ENCODE measurements at places on chromosomes 16 and 17.

DNA sequence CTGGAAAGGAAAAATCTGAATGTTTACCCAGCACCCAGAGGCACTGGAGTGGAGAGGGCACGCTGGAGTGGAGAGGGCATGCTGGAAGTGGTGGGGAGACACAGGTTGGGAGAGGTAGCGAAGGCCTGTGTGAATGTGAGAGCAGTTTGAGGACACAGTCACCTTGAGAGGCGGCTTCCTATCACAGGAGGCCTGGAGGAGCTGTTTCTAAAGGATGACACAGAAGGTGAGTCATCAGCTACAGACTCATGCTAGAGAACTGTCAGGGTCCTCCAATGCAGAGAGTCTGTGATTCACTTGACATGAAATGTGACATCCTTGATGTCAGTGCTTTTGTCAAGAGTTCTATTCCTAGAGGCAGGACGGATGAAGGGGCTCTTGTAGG, 13.8 kb downstream of the CTRL start:
- DNase-seq, result no peak

DNA sequence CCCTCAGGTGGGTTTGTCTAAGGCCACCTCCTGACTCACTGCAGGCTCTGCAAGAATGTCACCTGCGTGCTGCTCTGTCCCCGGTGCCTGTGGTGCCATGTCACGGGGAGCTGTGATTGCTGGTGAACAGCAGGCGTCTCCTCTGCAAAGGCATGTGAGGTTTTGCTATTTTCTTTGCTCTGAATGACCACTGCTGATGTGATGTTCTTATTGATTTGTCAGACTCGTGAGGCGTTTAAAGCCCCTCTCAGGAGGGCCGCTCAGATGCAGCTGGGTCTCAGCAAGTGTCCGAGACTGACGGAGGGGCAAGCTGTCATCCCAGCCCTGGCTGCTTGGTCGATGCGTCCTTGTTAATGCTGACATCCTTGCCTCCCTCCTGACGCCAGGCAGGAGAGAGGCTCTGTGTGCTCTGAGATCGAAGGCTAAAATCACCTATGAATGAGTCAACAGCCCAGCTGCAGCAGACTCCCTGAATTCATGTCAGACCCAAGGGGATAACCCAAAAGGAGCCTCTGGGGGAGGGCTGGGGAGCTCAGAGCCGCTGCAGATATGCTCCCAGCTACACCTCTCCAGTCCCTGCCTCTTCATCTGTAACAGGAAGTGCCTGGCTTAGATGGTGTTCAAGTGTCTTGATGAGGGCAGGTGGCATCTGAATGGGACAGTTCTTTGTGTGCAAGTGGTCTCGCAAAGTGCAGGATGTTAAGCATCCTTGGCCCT, 11.8 kb upstream of the PEMT start:
- no peak for DNase-seq

- no peak for DNase-seq
Observed at GRCh38 chr17:80621335-80621996, 76.8 kb downstream of the RPTOR start.

GRCh38 chr16:24344784-24345183, 88.6 kb downstream of the CACNG3 start:
- no peak for DNase-seq

DNA sequence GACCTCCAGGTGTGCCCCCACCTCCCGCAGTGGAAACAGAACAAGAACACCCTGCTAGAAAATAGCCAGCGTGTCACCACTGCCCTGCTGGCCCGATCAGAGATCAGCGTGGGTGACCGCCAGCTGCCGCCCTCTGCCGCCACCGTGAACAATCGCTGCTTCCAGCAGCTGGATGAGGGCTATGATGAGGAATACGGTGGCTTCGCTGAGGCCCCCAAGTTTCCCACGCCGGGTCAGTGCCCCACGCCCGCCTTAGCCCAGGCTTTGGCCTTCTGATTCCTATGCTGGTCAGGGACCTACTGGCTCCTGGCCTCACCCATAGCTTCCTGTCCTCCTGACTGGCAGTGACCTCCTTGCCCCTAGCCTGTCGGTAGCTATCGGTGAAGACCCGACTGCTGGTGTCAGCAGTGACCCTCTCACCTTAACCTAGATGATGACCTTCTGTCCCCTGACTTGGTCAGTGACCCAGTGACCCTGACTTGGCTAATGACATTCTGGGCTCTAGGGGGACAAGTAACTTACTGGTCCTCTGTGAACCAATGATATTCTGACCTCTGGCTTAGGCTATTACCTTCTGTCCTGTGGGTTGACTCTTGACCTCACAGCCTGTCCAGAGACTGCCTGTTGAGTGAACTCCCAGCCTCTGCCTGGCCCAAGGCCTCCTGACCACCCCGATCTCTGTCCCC, 2.4 kb downstream of the SPATA20 start:
- no peak for DNase-seq

DNA sequence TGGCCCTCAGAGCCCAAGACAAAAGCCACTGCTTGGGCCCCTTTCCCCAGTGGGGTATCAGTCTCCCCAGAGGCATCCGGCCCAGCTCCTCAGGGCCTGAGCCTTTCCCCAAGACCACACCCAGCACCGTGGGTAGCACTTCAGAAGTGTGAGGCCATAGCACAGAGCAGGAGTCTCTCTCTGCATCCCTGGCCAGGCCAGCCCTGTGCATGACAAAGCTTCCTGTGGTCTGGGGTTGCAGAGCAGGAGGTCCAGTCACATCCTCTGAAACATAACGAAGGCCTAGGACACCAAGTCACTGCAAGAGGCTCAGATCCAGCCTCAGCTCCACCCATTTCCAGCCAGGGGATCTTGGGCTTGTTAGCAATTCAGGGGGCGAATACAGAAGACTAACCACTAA, 56.8 kb upstream of the ZNF423 start:
- no peak for DNase-seq

- DNase-seq, result no peak
Observed at GRCh38 chr17:49987681-49988441, 7.2 kb downstream of the DLX3 start.
